ENCODE measurements at places on chromosomes 5 and 9.

DNA sequence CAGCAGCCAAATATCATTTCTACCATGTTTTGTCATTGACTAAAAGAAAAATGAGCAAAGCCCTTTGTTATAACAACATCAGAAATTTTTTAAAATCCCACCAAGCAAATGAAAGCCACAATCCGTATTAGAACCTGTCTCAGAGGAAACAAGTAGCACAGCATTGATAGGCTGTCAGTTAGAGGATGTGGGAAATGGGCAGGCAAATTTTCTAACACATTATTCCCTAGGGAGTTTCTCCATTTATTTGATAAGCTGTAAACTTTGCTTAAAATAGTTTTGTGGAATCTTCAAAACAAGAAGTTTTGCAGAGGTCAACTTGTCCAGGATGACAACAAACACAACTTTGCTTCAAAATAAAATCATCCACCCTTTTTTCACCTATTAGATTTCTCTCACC is 53.6 kb upstream of the APC start:
- no peak for DNase-seq

DNA sequence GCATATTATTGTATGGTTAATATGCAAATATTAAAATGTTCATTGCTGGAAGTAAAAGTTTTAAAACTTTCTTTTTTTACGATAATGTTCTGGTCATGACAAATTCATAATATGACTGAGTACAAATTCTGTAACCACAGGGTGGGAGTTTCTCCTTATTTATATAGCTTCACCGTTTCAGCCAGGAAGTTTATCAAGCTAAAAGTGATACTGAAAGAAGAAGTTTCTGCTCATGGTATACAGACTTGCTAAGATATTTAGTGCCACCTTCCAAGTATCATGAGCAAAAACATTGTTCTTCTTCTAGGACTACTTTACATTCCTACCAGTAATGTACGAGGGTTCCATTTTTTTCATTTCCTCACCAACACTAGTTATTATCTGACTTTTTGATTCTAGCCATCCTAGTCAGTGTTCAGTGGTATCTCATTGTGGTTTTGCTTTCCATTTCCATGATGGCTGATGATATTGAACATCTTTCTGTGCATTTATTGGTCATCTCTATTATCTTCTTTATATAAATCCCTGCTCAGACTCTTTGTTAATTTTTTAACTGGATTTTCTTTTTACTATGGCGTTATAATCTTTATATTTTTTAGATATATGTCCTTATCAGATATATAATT is 94.2 kb upstream of the PRRC1 start:
- no peak for DNase-seq

GRCh38 chr5:62649476-62650113 is 71.0 kb downstream of the LRRC70 start:
- DNase-seq: no peak

GRCh38 chr5:5418006-5418405 is 4.5 kb upstream of the ICE1 start:
- no peak for DNase-seq

DNA sequence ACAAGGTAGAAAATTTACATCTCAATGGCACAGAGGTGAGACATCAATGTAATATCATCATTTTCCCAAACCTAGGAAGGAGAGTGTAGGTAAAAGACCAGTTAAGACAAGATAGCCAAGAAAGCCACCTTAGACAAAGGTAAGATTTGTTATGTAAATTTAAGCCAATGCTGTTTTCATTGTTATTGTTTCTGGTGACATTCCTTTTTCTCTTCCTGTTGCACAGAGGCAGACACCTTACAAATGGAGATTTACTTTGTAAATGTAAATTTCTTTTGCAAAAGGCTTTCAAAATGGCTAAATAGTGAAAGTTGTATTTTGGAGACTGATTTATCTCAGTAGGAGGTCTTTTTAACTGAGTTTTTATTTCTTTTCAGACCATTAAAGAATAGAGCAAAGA is 159.1 kb downstream of the YIPF5 start:
- DNase-seq: no peak

- no peak for DNase-seq
These were observed 322.4 kb downstream of the TMEM167A start for GRCh38 chr5:82754759-82755158.

DNA sequence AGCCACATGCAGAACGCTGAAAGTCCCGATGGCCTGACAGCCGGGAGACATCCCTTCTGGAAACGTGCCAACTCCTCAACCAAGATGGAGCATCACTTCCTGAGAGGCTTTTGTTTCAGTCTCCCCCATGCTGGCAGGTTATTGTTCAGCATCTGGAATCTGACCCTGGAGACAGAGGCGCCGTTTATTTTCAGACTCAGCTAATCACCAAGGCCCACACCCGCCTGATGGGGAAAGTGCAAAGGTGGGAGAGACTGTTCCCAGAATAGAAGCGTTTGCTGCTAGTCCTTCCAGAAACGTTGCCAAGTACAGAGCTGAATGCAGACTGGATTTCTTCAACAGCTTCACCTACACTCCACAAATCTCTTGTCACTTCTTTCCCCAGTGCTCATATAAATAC is 41.8 kb upstream of the S1PR3 start:
- DNase-seq: no peak

DNA sequence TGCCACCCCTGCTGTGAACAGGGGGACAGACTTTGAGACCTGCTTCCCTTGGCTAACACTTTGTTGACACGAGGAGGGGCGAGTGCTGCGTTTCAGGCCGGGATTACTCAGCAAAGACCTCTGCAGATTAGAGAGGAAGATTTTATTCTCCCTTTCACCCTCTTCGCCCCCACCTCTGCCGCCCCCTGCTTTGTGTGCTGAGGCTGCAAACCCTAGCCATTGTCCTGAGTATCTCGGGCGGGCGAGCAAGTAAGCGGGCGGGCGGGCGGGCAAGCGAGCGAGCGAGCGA is 6.0 kb downstream of the ISL1 start:
- DNase-seq: no peak

DNA sequence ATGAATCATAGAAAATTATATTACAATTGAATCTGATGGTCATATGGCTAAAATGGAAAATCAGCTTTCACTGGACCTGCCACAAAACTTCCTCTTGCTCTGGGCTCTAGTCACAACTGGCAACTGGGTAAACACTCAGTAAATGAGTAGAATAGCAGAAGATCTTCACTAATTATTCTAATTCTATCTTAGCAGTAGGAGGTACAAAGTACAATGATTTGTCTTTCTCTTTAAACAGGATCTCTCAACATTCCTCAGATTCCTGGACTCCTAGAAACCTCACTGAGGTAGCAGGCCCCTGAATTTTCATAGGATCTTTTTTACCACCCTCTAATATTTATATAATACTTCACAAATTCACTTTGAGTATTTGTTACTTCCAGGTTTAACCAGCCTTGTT is 239.9 kb upstream of the SMARCA2 start:
- DNase-seq: no peak

DNA sequence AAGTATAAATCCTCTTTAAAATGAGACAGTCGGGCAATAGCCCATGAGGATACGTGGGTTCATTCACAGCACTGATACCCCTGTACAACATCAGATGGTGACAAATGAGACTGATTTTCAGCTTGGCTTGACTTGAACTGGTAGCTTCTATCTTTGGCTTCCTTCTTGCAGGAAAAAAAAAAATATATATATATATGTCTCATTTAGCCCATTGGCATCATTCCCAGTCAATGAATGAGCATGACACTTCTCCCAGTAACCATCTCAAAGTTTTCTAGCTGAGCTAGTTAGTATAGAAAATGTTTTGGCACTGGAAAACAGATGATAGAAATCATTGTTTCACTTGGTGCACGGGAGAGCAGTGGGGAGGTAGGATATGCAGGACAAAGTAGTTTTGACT is 222.5 kb upstream of the TAS2R1 start:
- no peak for DNase-seq

All from activated CD8-positive, alpha-beta memory T cell treated with anti-CD3 and anti-CD28 coated beads for 48 hours (primary cell).